MCF 10A (cell line): ENCODE measurements at places on chromosomes 13 and 19.

GRCh38 chr13:99909836-99910619, 61.5 kb downstream of the ZIC5 start:
- peak; percentile 38 for DNase-seq

GRCh38 chr13:105519771-105520170, 1015.7 kb downstream of the EFNB2 start:
- no peak for DNase-seq

- DNase-seq, result no peak
These were observed 1454.8 kb upstream of the SPRY2 start for GRCh38 chr13:81795710-81796109.

DNA sequence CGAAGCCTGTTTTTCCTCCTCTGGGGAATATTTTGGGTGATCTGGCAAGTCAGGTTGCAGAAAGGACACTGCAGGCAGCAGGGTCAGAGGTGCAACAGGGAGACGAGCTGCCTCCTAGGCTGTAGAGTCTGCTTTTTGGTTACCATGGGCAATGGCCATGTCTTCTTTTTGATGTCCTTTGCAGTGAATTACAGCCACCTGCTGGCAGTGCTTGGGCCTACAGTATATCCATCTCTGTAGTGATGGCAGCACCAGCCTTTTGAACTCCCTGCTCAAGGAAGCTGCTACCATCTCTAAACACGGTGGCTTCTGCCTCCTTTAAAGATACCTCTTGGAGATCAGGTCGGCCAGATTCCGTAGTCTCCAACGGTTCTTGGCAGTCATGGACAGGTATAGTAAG, 73.9 kb downstream of the WTIP start:
- peak; percentile 35 for DNase-seq

DNA sequence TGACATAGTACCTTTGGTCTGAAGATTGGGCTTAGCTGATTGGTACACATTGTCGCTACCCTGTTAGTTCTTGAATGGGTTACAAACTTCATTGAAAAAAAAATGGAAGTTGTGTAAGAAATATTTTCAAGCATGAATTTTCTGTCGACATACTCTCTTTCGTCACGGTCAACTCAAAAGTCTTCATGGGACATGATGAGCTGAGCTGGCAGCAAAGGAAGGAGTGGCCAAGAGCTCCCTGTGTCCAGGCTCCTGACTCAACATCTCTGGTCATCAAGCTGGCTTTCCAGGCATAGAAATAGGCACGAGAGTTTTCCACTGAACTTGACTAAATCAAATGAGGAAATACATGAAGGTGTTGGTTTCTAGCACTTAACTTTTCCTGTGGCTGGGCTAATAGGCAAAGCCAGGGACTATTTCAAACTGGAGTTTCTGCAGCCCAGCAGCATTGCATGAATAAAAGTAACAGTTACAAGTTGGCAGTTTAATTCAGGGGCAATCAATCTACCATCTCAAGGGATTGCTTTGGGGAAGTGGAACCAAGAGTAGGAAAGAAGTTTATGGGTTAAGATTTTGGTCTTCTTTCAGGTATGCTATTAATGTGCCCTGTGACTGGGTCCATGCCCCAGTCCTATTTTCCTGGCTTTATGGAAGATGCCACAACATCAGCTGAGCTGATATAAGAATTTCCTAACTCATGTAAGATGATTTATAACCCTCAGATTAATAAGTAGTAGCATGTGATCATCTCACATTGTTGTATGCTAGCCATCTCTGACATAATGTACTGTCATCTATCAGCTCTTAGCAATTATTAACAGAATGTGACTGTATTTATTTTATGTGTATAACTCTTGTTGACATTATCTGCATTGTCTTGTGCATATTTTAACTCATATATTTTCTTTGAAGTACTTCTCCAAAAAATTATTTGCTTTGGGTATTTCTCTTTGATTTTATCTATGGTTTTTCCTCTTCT, 385.8 kb downstream of the DLEU7 start:
- peak; percentile 2 for DNase-seq

DNA sequence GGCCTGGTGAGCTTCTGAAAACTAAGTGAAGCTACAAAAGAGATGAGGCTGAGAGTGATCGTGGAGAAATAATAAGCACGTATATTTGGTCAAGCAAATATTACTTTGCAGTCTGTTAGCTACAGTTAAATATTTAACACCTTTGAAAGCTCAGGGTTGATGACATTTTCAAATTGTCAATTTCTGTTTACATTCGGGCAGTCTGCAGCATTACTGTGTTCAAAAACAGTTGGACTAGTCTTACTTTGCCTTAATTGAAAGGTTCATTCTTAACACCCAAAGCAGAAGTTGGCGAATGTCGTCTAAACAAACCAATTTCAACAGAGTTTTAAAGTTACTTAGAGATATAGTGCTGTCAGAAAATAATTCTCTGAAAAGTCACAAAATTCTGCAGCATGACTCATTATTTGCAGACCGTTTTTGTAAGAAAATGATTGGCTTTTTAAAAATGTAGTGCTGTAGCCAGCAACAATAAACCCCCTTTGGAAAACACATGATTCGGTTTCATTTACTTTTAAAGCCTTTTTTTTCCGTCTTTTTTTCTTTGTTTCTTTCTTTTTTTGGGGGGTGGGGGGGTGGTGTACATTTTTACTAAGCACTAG, 549.0 kb downstream of the GPC6 start:
- DNase-seq, result peak; percentile 17

- DNase-seq, result peak; percentile 80
These were observed 589 bp downstream of the ZBTB45 start for GRCh38 chr19:58519087-58519354.

- no peak for DNase-seq
These were observed 964 bp downstream of the PCDH17 start for GRCh38 chr13:57632276-57633140.

DNA sequence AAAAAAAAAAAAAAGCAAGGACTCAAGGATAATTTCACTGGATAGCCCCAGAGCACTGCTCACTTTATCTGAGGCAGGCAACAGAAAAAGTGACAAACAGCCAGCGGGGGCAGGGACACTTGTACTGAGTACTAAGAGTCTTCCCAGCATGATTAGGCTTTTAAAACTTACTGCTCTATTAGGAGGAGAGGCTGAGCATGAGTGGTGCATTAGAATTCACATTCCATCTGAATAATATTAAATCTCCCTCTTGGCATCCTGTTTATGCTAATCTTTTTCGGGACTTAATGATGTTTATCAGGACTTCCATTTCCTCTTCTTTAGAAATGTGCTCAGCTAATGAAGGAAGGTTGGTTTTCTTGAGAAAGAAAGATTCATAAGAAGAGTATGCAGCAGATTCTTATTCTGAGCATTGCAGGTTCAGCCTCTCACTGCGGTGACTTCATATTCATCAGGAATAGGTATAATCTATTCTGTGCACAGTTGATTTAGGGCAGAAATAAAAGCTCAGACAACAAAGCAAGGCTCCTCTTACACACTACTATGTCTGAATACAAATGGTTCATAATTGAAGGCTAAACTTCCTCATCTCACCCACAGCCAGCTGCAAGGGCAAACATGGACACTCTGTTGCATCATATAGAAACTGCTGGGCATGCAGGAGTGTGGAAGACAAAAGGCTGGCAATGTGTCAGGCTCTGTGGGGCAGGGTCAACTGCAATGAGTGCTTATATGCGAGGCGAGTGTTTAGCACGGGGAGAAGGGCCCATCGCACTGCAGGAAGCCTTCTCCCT, 107.0 kb downstream of the KL start:
- peak; percentile 38 for DNase-seq

DNA sequence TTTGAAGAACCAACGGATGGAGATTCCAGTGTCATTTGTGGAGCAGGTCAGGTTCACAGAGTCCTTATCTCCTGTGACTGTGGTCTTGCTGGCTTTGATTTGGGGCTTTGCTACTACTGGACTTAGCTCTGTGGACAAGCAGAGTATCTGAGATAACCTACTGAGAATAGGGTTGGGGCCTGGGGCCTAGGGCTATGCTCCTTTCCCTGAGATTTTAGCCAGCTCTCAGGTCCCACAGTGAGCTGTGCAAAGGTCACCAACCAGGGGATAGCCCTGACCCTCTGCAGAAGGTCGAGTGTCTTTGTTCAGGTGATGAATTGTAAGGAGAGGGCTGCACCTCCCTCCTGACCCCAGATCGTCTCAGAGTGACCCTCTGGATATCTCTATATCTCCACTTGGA, 9.2 kb downstream of the CEACAM1 start:
- DNase-seq, result no peak

- peak; percentile 95 for DNase-seq
These were observed 2.5 kb downstream of the PRR36 start for GRCh38 chr19:7871437-7872305.

GRCh38 chr13:28581451-28581850, 77.5 kb upstream of the POMP start:
- DNase-seq, result no peak
